MG63 (cell line): ENCODE measurements at places on chromosomes 3 and 15. TPM values are rescaled to one million over a fixed set of nuclear protein-coding genes. Genes with fewer than 3 reads are reported as not detected.

GRCh38 chr3:53478166-53478830, 16.1 kb upstream of the CACNA1D start:
- no peak for DNase-seq

Gene ZNF774
- 0.07 TPM in 1 of 2 replicates, not detected in the other for total RNA-seq

Gene INSYN1
- total RNA-seq: 15.2 and 21.2 TPM in 2 replicates

DNA sequence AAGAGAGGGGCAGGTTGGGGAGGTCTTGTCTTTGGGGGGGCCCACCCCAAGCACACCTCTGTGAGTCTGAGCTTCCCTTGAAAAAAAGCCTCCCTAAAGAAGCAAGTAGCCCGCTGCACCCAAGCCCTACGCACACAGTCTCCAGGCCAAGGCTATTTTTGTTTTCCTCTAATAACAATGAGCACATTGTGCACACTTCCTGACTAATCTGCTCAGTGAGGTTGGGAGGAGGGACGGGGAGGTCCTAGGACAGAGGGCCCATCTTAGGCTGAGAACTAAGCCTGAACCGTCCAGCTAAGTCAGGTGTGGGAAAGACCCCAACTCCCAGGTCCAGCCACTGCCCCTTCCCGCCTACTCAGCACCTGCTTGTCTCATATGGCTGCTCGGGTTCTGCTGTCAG, 87.2 kb downstream of the HMG20A start:
- DNase-seq: peak; percentile 59

Gene PRSS50
- total RNA-seq: not detected in 2 replicates

DNA sequence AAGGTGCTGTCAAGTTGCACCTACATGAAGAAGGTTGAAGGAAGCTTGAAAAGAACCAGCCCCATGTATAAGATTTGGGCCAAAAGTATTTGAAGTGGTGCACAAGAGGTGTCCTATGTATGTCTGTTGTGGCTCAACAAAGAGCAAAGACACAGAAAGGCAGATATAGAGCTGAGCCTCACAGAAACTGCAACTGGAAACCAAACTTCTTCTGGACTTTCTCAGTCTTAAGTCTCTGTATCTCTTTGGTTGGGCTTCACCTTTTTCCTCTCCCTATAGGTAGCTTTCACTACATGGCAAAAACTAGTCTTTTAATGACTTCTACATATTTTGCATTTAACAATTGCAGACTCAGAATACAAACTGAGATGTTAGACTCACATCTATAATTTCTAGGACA, 8.8 kb upstream of the CMC1 start:
- no peak for DNase-seq

- no peak for DNase-seq
These were observed 590.3 kb upstream of the SGO1 start for GRCh38 chr3:20776286-20776685.

GRCh38 chr3:43286841-43287499, 630 bp downstream of the SNRK start:
- peak; percentile 30 for DNase-seq

DNA sequence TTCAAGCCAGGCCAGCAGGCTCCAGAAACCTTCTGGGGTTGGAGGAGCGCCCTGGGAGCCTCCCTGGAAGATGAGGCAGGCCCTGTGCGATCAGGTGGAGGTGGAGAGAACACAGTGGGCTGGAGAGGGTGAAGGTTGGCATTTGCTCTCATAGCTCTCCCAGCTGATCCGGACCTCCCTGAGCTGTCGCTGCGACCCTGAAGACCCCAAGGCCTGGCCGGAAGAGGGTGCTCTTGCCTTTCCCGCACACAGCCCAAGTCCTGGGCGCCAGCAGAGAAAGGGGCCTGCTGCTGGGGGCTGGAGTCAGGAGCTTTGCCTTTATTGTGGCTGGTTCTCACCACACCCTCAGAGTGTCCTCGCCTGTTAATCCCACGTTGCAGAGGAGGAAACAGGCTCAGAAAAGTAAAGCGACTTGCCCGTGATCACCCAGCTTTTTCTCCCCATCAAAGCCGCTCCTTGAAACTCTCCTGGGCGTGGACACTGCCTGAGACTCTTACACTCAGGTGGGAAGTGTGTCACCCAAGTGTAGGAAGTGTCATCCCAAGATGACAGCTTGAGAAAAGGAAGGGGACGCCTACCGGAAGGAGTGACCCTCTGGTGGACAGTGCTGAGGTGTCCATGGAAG, 8.6 kb upstream of the RPL29 start:
- DNase-seq: no peak

Gene NR1I2
- not detected in 2 replicates for total RNA-seq

- DNase-seq: no peak
These were observed 10.3 kb downstream of the PFKFB4 start for GRCh38 chr3:48546203-48546829.

- DNase-seq: no peak
These were observed 67.0 kb upstream of the SLC25A26 start for GRCh38 chr3:66153481-66154443.

Gene TEX55
- total RNA-seq: not detected in 2 replicates

DNA sequence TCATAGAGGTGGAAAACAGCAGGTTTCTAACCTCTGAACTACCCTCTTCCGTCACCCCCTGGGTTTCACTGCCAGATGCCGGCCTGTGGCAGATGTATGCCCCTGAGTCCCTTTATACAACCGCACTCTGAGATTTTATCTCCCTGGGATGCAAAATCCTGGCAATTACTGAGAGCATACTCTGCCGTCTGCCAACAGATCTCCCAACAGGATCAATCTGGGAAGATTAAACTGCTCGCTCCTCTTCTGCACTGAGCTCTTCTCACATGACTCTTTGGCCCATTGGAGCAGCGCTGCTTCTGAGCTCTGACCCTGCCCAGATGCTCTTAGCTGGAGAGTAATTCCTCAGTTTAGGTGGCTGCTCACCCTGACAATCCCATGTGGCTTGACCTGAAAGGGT, 133.2 kb downstream of the LIPC start:
- DNase-seq: no peak

- DNase-seq: no peak
These were observed 88.6 kb downstream of the THSD4 start for GRCh38 chr15:71203586-71204474.

Gene IL17RD
- total RNA-seq: 0.91 and 2.5 TPM in 2 replicates

Gene RPL15
- total RNA-seq: 2,383 and 4,340 TPM in 2 replicates

- DNase-seq: peak; percentile 58
These were observed 144.2 kb upstream of the ARHGEF26 start for GRCh38 chr3:153976891-153977554.

Gene C2CD4A
- not detected in 2 replicates for total RNA-seq

- no peak for DNase-seq
These were observed 4.3 kb upstream of the LIMD1 start for GRCh38 chr3:45590256-45590655.

DNA sequence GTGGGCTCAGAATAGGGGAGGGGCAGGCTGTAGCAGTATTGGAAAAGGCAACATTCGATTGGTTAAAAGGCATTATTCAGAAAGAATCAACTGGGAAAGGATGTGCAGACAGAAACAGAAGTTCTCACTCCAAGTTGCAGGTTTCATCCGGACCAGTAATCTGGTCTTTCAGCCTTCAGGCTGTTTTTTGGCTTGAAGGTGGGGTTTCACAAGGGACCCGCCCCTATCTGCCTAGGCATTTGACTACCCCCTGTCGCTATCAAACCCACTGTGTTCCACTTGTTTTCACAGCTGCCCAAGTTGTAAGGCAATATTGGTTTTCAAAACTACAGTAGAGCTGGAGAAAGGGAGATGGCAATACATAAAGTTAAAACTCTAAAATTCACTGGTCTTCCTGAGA, 96.9 kb downstream of the VPS8 start:
- DNase-seq: no peak

Gene SYNM
- total RNA-seq: 2.5 and 7.4 TPM in 2 replicates

- DNase-seq: no peak
These were observed 437.9 kb downstream of the SOX2 start for GRCh38 chr3:182149594-182149993.

GRCh38 chr3:190064112-190064511, 56.6 kb downstream of the P3H2 start:
- peak; percentile 82 for DNase-seq

GRCh38 chr15:89766357-89767311, 9.5 kb upstream of the MESP2 start:
- peak; percentile 51 for DNase-seq

Gene CYP11A1
- 0.30 and 6.3 TPM in 2 replicates for total RNA-seq

Gene OIP5
- total RNA-seq: 27.5 and 46.3 TPM in 2 replicates

Gene NPAP1
- total RNA-seq: not detected in 2 replicates
